ENCODE measurements at places on chromosomes 2 and 18.

- DNase-seq = no peak
These were observed 377.5 kb downstream of the OSR1 start for GRCh38 chr2:18980786-18981430.

- no peak for DNase-seq
These were observed 42.6 kb upstream of the DSC1 start for GRCh38 chr18:31205273-31205672.

- no peak for DNase-seq
These were observed 523.7 kb upstream of the DSEL start for GRCh38 chr18:68040198-68040597.

GRCh38 chr2:14424478-14425390 lies 207.8 kb upstream of the LRATD1 start:
- no peak for DNase-seq

GRCh38 chr2:234858790-234859329 lies 93.0 kb upstream of the SH3BP4 start:
- no peak for DNase-seq

DNA sequence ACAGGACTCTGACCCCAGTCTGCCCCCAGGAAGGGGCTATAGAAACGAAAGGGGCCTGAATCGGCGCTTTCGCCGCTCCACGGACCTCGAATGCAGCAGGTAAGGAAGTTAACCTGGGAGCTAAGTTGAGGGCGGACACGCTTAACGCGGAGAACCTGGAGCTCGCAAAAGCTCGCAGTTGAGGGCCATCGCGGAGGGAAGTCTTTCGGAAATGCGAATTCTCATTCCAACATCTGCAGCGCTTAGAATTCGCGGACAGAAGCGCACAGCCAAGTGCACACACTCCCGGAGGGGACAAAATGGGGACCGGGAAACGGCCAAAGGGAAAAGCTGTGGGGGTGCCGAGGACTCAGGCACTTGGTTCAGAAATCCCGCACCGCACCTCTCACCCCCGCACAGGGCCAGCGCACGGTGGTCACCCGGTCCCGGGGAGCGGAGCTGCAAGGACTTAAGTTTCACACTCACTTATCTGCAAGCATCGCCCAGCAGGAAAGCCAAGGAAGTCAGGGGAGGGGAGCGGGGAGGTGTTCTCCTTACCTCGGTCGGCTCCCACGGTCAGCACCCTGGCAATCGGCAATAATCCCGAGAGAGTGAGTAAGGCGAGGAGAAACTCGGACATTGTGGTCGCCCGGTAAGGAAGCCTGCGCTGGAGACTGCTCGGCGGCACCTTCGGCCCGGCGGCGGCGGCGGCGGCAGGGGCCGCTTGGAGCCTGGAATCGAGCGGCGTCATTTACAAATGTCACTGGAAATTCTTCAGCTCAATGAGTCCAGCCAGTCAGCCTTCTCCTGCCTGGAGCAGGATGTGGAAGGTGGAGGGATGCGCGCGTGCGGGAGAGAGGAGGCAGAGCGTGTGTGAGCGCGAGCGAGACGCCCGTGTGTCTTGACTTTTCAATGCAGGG lies 456 bp downstream of the LRP1B start:
- DNase-seq = peak; percentile 33

GRCh38 chr2:167787562-167787961 lies 459.8 kb downstream of the STK39 start:
- DNase-seq = no peak

GRCh38 chr2:133444465-133444864 lies 123.8 kb downstream of the NCKAP5 start:
- DNase-seq = no peak

DNA sequence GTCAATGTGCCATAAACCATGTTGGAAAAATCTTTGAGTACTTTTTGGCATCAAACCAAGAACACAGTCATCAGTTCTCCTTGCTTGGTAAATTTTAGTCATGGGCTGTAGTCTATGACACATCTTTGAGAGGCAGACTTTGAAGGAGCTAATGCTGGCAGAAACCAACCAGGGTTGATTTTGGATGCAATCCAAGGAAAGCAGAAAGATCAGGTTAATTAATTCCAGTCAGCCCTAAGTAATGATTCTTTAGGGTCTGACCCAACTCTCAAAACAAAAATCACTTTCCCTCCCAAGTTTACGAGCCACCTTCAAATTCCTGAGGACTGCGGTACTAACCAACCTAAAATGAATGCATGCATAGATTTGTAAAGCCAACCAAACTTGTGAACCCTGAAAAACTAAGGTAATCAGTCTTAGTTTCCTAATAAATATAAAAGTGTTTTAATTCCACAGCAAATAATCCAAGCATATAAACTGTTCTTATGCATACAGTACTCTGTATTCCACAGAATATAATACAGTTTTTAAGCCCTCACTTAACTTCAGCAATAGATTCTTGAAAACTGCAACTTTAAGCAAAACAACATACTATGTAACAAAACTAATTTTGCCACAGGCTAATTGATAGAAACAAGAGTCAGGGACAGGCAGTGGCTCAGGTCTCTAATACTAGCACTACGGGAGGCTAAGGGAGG lies 22.0 kb downstream of the AP1S3 start:
- peak; percentile 96 for DNase-seq

DNA sequence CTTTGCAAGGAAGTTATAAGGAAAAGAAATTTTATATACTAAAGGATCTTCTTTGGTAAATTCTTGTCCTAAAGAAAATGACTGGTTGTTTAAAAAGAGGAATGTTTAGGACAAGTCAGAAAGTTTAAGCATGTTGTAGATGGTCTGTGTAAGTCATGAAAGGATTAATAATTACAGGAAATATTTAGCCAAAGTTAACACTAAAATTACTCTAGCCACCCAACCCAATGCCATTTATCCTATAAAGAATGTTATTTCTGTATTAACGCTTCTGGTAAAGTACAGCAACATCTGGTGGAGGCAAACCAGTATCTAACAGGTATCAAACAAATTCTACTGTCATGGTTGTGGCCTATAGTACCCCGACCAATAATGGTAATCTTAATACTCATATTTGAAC lies 546.9 kb upstream of the PKDCC start:
- DNase-seq = no peak

DNA sequence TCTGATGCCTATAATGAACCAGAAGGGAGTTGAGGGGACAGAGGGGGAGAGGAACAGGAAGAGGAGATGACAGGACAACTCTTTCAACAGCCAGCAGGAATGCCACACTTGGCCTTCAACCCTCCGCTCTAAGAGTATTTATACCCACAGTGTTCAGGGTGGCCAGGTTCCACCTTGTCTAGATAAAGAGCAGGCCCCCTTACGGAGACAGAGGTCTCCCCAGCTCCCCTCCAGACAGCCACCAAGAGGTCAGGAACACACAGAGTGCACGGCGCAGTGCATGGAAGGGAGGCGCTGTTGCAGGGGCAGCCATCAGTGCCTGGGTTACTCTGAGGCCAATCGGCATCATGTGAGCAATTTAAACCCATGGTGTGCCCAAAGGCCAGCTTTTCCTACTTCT lies 176.9 kb downstream of the SMAD7 start:
- no peak for DNase-seq

DNA sequence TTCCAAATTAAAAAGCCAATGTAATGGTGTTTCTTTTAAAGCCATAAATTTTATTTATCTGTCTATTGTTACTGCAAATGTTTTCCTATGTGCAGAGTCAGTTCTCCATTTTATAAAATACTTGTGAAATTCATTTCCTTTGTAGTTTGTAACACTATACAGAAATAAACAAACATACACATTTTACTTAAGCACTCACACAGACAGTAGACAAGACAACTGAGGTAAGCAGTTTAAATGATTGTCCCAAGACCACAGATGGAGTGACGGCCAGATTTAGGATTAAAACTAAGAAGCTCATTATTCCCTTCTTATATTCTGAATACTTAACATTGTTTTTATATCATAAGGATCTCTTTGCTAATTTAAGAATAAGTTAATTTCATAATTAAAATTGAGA lies 100.9 kb downstream of the BAZ2B start:
- no peak for DNase-seq

GRCh38 chr2:219997341-219997851 lies 370.0 kb downstream of the SLC4A3 start:
- no peak for DNase-seq

DNA sequence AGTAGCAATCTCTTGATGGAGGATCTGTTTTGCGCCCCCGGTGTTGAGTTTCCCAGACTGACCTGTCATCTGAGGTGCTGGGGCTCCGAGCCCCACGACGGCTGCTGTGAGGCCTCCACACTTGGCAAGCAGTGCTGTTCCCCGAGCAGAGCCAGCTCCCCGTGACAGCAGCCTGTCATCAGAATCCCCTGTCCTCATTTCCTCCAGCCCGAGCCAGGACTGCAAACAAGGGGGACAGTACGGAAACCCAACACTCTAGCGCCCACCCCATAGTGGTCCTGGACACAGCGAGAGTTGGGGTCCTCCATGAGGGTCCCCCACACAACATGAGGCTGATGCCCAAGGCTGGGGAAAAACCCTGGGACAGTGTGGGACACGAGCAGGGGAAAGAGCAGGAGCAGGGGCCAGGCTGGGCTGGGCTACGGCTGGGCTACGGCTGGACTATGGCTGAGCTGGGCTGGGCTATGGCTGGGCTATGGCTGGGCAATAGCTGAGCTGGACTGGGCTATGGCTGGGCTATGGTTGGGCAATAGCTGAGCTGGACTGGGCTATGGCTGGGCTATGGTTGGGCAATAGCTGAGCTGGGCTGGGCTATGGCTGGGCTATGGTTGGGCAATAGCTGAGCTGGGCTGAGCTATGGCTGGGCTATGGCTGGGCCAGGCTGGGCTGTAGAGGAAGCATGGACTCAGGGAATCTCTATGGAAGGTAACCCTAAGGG lies 1.5 kb upstream of the KLHL30 start:
- DNase-seq = no peak

DNA sequence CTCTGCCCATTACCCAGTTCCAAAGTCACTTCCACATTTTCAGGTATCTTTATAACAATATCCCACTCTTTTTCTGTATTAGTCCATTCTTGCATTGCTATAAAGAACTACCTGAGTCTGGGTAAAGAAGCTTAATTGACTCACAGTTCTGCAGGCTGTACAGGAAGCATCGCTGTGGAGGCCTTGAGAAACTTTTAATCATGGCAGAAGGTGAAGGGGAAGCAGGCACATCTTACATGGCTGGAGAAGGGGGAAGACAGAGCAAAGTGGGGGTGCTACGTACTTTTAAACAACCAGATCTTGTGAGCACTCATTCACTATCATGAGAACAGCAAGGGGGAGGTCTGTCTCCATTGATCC lies 85.4 kb upstream of the MAP4K3 start:
- DNase-seq = no peak

DNA sequence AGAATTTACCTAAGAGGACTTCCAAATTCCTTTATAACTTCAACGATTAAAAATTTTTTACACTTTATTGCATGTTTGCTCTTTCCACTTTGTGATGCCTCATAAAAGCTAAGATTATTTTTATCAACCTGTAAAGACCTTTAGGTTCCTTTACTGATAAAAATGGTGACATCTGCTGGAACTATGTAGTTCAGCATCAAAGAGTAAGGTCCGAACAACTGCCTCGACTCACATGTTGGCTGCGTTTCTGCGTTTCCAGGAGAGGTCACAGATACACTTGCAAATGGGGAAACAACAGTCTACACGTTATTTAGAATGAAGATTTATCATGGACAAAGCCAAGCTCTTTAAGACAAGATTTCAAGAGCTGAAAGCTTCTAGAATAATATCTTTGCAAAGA lies 18.8 kb upstream of the TMX3 start:
- no peak for DNase-seq

DNA sequence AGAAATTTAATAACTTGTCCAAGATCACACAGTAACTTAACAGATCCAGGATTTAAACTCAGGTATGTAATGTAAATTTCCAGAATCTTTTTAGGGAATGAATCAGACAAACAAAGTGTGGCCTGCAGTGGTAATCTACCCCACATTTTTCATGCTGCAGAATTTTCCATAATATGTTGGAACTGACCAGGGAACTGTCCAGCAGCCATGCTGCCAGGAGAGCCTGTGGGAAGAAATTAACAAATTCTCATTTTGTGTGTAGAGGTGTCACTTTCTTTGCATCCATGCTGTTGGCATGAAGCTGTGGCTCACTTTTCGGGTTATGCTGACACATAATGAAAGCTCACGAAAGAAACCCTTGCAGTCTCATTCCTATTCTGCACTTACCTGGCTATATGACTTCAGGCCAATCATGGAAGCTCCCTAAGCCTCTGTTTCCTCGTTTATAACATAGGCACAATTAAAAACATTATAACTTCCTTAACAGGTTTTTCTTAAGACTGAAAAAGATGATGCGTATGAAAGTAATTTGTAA lies 54.7 kb downstream of the CDKL4 start:
- no peak for DNase-seq

- DNase-seq = no peak
These were observed 203.4 kb upstream of the RAB6C start for GRCh38 chr2:129775952-129776653.

GRCh38 chr2:219104107-219105035 lies 43.6 kb upstream of the IHH start:
- peak; percentile 7 for DNase-seq

DNA sequence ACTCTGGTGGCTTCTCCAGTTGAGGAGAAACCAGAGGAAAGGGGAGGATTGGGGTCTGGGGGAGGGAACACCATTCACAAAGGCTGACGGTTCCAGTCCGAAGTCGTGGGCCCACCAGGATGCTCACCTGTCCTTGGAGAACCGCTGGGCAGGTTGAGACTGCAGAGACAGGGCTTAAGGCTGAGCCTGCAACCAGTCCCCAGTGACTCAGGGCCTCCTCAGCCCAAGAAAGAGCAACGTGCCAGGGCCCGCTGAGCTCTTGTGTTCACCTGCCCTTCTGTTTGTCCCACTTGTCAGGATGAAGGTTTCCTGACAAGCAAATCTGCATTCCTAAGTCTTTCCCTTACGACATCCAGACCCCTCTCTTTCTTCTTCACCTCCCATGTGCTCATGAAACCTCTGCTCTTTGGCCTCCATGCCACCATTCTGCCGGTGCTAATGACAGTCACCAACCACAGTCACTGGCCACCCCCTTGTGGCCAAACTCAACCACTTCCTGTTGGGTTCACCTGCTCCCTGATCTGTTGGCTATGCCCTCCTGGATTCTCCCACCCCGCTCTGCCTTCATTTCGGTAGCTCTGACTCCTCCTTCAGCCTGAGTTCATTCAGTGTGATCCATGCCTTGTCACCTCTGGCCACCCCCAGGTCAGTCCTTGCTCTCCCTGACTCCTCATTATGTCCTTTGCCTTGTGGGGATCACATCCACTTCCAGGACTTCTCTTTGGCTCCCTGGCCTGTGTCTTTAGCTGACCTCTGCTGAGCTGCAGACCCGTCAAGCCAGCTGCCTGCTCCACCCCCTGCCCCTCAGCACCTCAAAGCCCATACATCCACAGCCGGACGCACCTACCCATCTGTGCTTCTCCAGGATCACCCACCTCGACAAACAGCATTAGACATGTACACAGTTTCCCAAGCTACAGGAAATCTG lies 17.6 kb downstream of the EMX1 start:
- no peak for DNase-seq
